CD4-positive, alpha-beta T cell treated with Interleukin-15 for 4 hours (primary cell): ENCODE measurements at places on chromosomes 7 and 10.

GRCh38 chr10:121696854-121697253, 98.6 kb upstream of the FGFR2 start:
- no peak for DNase-seq

DNA sequence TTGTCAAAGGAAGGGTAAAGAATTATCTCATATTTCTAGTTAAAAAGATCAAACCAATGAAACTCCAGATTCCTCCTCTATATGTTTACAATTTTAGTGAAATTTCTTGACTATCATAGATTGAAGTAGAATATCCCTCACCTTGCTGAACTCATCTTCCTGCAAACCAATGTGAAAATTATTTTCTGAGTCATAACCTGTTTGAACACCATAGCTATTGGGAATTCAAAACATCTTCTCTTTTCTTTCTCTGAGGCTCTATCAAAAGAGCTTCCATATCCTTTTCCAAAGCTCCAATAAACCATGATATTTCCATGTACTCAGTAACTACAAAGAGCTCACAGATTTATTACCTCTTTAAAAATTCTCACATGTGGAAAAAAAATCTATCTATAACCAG, 134.3 kb downstream of the DOCK4 start:
- DNase-seq: no peak

DNA sequence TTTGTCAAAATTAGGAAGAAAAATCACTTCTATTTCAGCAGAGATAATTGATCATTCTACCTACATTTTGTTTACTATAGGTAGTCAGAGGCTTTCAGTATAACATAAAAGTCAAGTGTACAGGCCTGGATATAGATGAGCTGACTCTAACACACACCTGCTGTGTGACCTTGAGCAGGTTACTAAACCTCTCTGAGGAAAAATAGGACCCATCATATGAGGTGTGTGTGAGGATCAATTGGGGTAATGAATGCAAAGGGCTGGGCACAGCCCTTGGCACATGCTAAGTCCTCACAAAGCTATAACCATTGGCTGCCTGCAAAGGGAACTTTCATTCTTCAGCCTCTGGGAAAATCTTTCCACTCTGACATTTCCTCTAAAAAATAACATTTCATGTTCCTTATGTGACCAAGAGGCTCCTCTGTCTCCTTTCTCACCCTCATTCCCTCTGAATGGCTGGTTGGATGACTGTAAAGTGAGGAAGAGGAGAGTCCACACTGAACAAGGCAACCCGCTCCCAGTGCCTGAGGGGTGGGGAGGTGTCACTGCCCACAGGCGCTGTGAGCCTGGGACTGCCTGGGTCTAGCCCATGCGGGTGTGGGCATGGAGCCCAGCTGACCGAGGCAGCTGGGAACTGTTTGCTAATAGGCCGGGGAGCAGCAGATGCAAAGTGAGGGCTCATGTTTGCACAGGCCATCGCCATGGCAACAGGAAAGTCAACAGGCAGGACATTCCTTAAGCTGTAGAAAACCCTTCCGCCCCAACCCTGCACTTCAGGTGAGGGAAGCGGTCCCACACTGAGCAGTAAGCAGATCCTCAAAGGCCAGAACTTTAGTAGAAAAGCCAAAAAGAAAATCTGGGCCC, 36.8 kb downstream of the MYOF start:
- DNase-seq: no peak

DNA sequence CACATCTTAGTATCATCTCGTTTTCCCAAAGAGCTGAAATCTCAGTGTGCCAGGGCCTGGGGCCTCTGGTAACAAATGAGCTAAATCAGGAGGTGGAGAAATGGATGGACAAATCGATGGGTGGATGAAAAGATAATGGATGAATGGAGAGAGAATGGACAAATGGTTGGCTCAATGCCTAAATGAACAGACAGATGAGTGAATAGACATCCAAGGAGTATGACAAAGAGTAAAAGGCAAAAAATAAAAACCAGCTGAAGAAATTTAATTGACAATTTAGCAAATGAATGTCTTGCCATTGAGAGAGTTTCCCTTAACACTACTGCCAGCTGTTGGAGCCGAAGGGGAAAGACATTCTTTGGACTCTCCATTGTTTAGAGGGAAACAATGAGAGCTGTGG, 8.0 kb downstream of the SYCE1 start:
- DNase-seq: no peak

GRCh38 chr7:83739527-83739926, 90.6 kb upstream of the SEMA3E start:
- DNase-seq: no peak

- DNase-seq: peak; percentile 68
Observed at GRCh38 chr10:5563991-5564536, 39.3 kb downstream of the CALML3 start.

DNA sequence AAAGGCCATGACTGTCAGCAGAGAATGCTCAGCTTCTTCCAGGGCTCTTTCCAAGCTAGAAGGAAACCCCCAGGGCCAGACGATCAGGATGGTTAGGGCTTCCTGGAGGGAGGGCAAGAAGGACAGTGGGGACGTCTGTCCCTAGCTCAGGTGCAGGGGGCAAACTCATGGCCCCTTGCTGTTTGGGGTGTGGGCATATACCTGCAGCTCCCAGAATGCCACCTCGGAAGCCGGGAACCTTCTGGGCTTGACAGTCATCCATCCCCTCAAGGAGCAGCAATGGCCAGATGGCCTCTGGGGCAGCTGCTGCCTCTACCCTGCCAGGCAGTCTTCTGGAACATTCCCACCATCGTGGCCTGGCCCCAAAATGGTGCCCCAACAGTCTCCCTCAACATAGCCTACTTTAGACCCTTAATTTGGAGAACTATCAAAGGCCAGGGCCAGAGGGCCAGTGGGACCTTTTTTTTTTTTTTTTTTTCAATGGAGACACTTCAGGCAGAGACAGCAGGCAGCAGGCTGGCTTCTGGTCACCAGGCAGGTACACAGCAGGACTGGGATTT, 40.2 kb upstream of the ZMIZ1 start:
- DNase-seq: no peak

DNA sequence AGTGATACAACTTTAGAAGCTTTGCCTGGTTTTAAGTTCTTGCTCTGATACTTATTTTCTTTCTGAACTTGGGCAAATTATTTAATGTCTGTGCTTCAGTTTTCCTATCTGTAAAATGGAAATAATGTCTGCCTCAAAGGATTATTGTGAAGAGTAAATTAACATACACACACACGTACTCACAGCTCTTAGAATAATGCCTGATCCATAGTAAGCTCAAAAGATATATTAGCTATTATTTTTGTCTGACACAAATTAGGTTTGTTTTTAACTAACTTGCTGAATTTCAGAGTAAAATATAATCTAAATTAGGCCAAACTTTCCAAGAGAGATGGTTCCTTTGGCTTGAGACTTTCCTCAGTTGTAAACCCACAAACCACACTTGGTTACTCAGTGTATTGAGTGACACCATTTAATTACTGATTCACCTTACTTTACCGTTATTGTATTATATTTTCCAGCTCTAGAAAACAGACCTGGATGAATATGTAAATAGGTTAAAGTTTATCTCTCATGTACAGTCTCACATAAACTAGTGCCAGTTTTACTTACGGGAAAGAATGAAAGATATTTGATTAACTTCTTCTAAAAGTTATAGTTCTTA, 50.4 kb downstream of the VTI1A start:
- DNase-seq: no peak

GRCh38 chr7:126040114-126041045, 1110.8 kb upstream of the POT1 start:
- DNase-seq: no peak

- DNase-seq: peak; percentile 93
Observed at GRCh38 chr7:106112118-106112971, at the start of gene SYPL1. Gene SYPL1, minus strand, starts transcription at chr7:106112312. Its CDS starts 104 bp downstream, at chr7:106112208.

- peak; percentile 64 for DNase-seq
Observed at GRCh38 chr7:129144095-129144833, at the start of gene TSPAN33. Gene TSPAN33, plus strand, starts transcription at chr7:129144707. Its CDS starts 274 bp downstream, at chr7:129144981.

DNA sequence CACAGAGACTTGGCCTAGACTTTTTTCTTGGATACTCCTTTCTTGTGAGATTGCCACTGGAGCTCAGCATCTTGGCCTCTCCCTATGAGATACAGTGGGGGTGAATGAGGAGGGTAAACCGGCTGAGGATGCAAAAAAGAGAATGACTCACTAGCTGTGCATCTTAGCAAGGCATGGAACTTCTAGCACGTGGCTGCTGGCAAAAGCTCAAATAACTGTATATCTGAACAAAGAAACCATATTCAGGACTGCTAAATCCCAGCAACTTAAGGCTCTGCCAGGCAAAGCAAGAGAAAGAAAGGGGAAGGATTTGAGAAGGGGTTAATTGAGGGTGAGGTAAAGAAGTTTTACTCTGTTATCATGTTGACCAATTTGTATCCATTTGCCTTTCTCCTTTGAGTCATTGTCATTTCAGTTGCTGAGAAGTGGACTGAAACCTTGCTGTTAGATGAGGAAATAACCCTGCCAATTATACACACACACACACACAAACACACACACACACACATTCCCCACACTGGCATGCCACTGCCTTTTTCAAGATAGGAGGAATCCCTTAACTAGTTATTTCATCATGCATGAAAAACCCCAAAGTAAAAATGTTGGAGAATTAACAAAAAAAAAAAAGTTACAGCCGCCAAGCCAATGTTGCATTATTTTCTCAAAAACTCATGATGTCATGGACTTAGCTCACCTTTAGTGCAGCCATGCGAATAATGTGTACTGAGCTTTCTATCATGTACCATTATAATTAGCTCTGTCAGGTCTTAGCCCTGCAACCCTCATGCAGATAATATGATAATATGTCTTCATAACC, 997.3 kb downstream of the LRMDA start:
- DNase-seq: no peak

DNA sequence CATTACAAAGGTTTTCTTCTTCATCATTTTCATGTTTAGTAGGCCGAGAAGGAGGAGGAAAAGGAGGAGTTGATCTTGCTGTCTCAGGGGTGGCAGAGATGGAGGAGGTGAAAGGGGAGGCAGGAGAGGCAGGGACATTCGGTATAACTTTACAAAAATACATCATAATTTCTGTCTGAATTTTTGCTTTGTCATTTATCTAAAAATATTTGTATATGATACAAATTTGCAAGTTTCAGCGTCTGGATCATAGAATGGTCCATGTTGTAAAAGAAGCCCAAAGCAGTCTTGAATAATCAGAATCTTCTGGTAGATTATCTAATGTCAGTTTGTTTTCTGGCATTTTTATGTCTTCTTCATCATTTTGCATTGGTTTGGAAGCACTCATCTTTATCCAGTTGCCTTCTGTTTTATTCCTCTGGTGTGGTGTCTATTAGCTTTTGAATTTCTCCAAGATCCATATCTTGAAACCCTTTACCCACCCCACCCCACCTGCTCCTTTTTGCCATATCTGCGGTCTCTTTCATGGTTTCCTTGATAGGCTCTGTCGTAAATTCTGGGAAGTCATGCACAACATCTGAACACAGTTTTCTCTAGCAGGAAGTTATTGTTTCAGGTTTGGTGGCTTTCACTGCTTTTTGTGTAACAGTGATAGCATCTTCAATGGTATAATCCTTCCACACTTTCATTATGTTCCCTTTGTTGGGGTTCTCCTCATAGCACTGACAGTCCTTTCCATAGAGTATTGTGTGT, 95.0 kb downstream of the ST7 start:
- peak; percentile 5 for DNase-seq

- DNase-seq: no peak
Observed at GRCh38 chr7:11810043-11810625, 21.9 kb downstream of the THSD7A start.

- no peak for DNase-seq
Observed at GRCh38 chr7:111009526-111010040, 81.3 kb upstream of the LRRN3 start.

DNA sequence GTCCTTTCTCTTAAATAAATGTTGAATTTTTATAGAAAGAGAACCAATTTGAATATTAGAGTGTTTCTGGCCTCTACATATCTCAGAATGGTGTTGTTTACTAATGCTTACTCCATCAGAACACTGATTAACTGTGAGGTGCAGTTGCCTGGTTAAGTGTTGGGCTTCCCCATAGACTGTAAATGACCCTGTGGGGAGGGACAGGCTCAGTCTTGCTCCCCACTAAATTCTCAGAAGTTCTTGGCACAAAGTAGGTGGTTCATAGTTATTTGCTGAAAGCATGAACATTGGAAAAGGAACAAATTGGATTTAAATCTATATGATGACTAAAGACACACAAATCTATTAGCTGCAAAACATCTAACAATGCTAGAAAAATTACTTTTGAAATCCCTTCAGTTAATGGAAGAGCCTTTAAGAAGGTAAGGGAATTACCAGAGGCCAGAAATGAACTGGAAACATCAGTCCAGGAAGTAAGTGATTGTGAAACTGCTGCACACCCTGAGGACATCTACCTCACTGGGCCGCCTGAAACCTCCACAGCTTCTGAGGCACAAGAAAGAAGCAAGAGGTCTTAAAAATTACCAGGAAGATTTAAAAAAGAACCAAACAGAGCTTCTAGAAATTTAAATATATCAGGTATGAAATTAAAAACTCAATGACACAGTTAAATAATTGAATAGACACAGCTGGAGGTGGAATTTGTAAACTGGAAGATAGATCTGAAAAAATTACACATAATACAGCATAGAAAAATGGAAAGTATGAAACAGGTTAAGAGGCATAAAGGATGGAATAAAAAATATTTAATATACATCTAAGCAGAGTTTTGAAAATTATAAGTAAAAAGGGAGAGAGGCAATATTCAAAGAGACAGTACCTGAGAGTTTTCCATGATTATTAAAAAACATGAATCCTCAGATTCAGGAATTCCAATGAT, 17.8 kb upstream of the COMTD1 start:
- DNase-seq: no peak

DNA sequence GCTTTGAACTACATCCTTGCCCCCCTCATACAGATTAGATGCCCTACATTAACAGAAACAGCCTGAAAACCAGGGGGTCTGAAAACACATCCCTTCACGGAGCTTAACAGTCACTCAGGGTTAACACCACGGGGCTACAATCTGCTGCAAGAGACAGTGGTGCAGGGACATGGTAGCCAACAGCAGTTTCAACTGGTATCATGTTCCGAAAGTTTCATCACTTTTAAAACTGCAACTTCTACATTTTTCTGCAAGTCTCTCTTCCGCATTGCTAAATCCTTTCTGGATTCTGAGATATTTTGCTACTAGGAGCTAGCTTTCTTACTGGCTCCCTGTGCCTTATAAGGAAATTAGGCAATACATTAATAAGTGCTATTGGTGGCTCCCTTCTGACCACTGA, 92.6 kb downstream of the JAZF1 start:
- no peak for DNase-seq

GRCh38 chr7:151439855-151440798, at the start of gene CRYGN:
Gene CRYGN, minus strand, starts transcription at chr7:151440141. Its CDS starts 224 bp downstream, at chr7:151439917.
- DNase-seq: no peak

- DNase-seq: no peak
Observed at GRCh38 chr10:9012312-9012711, 957.8 kb downstream of the GATA3 start.

GRCh38 chr7:139743967-139744767, 33.6 kb downstream of the HIPK2 start:
- no peak for DNase-seq

GRCh38 chr10:112295853-112296830, 12.9 kb downstream of the TECTB start:
- no peak for DNase-seq

DNA sequence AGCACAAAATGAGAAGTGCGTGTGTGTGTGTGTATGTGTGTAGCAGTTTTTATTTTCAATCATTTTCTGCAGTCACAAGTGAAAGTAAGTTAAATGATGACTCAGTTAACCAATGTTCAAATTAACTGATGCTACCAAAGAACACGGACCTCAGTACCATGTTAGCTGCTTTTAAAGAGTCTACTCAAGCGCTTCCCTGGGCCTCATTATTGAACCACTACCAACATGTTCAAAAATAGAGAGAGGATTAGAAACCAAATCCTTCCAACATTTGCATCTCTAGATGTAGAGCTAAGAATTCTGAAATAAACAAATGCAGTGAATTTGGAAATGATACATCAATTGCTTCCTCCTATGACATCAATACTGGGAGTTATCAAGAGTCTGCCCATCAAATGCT, at the start of gene TAS2R39:
Gene TAS2R39, plus strand, starts transcription at position 396 of the 400 bp plus-strand sequence. Its CDS starts 0 bp downstream, at position 396.
- no peak for DNase-seq
